Choroid plexus epithelial cell (primary cell): ENCODE measurements at places on chromosomes 13 and 19.

GRCh38 chr13:31588893-31589292, 150.4 kb upstream of the RXFP2 start:
- no peak for DNase-seq

GRCh38 chr13:34217343-34218025, 399.5 kb downstream of the RFC3 start:
- DNase-seq = no peak

DNA sequence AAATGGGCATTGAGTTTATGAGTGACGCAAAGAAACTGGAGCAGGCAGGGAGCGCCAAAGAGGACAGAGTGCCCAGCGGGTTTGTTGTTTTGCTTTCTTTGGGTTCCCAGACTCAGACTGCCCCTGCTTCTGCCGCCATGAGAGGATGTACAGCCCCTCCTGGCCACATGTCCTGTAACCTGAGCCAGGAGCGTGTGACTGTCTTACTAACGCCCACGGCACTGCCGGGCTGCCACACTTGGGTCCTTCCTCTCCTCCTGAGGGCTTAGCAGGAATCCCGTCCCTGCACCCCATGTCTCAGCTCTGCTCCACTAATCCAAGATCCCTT, 80.5 kb downstream of the GPR12 start:
- DNase-seq = peak; percentile 76

DNA sequence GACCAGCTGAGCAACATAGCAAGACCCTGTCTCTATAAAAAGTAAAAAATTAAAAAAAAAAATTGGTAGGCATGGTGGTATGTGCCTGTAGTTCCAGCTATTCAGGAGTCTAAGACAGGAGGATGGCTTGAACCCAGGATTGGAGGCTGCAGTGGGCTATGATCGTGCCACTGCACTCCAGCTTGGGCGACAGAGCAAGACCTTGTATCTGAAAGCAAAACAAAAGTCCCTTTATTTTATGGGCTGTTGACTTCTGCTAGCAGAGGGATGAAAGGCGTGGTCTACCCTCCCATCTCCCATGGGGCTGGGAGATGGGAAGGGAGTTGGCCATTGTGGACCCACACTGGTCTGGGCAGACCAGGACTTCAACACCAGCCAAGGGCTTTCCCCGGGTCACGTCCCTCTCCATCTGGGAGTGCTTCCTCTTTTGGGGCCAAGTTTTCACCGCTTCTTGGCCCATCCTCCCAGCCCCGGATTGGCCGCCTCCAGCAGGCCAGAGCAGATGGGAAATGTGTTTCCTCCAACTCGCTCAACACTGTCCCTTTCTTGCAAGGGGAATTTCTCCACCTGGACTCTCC, 2.2 kb upstream of the TNFSF9 start:
- no peak for DNase-seq
